ENCODE measurements at places on chromosomes 1 and 21.

DNA sequence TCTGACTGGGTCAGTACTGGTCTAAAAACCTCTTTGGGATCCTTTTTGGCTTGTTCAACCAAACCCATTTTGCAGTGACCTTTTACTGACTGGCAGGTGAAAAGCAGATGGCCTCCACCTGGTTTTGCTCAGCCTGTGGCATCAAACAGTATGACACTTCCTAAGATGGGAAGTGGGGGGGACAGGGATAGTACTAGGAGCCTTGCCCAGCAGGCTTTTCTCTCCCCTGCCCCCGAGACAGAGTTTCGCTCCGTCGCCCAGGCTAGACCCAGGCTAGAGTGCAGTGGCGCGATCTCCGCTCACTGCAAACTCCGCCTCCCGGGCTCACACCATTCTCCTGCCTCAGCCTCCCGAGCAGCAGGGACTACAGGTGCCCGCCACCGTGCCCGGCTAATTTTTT lies 18.3 kb downstream of the INTS3 start:
- H3K27me3 ChIP-seq = no peaks in the 10 kb centered on the region
- H3K36me3 ChIP-seq = peaks cover 84% of the 10 kb centered on the region
- no peaks in the 10 kb centered on the region for H3K4me1 ChIP-seq
- no peak for DNase-seq

DNA sequence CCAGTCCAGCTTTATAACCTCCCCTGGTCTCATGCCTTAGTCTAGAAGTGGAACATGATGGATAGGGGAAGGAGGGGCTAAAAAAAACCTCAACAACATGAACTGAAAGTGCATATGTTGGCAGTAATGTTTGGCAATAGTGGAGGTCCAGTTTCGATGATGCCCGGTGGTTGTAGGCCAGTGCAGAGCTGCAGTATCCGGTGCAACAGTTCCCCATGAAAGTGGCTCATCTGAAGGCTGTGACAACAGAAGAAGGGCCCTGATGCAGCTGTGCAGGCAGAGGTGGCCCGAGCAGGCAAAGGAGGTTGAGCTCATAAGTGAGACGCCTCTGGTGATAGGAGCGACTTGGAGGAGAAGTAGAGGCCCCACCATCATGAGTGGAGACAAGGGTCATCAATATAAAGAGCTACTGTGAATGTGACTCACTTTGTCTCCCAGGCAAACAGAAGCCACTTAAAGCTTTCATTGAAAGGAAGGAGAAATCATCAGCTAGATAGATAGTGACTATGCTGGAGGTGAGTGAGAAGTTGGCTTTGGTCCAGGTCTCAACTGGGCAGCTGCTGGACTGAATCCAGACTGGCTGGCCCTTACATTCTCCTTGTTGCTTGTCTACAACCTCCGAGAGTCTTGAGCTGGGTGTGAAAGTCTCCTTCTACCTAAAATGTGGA lies 10.2 kb upstream of the CREG1 start:
- H3K36me3 ChIP-seq = no peaks in the 10 kb centered on the region
- no peak overlapping the region for H3K4me3 ChIP-seq
- DNase-seq = no peak
- H3K4me1 ChIP-seq = no peaks in the 10 kb centered on the region

GRCh38 chr1:159030877-159031447 lies 21.3 kb downstream of the IFI16 start:
- H3K27me3 ChIP-seq = no peaks in the 10 kb centered on the region
- DNase-seq = no peak
- H3K36me3 ChIP-seq = peaks cover 70% of the 10 kb centered on the region

DNA sequence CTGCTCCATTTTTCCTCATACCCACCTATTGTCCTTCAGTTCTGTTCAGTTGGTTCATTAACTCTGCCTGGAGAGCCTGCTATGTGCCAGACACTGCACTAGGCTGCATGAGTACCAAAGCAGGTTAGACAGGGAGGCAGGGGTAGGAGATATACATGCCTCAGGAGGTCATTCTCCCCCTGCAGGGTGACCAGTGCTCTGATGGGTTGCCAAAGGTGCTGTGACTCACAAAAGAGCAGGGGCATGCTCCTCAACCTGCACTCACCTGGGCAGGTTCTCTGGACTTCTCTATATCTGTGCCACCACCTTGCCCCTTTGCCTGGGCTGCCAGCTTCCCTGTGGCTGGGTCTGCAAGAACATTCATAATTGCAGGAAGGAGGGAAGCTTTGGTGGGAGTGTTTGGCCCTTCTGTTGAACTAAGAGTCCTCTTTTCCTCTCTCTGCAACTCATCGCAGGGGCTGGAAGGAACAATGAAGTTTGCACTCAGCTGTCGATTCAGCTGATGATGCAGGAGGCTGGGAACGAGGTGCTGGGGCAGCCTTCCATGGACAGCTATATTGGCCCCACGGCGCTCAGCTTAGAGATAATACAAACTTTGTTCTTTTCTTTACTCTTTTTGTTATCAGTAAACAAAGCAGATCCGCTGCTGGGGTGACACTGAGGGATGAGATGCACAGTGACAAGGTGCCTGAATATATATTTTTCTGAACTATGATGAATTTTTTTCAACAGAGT lies 356.4 kb upstream of the PLXNA2 start:
- H3K4me3 ChIP-seq = no peak overlapping the region
- H3K4me1 ChIP-seq = peaks cover 10% of the 10 kb centered on the region
- DNase-seq = no peak
- H3K27me3 ChIP-seq = no peaks in the 10 kb centered on the region
- H3K27ac ChIP-seq = no peak overlapping the region

DNA sequence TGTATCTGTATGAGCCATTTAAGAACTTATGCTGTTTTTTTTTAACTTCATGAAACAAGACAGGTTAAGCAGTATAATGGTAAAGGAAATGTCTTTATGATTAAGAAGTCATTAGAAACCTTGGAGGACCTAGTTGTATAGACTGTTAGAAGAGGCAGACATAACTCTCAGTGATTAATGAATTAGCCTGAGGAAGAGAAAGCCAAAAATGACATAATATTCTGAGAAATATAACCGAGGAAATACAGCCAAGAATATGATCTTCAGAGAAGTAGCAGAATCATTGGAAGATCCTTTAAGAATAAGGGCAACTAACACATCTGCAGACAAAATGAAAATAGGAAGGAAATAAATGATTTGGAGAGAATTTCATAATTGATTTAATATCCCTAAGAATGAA lies 738.1 kb upstream of the NCAM2 start:
- H3K4me1 ChIP-seq = no peaks in the 10 kb centered on the region
- no peak overlapping the region for H3K4me3 ChIP-seq
- DNase-seq = no peak
- no peaks in the 10 kb centered on the region for H3K36me3 ChIP-seq
- no peaks in the 10 kb centered on the region for H3K27me3 ChIP-seq
- no peak overlapping the region for H3K27ac ChIP-seq

GRCh38 chr1:19689856-19690255 lies 25.2 kb downstream of the HTR6 start:
- H3K36me3 ChIP-seq = no peaks in the 10 kb centered on the region
- H3K4me3 ChIP-seq = no peak overlapping the region
- no peaks in the 10 kb centered on the region for H3K4me1 ChIP-seq
- H3K27ac ChIP-seq = no peak overlapping the region
